ENCODE measurements at places on chromosomes 7 and 10.
A peak's percentile ranks its signal among the peaks of the same experiment; 100 is the strongest.

- no peak for DNase-seq
Observed at GRCh38 chr7:98357751-98358161, 43.1 kb downstream of the BAIAP2L1 start.

- no peak for DNase-seq
Observed at GRCh38 chr10:34734918-34735317, 80.2 kb downstream of the PARD3 start.

GRCh38 chr7:139857791-139858190, 28.7 kb downstream of the TBXAS1 start:
- no peak for DNase-seq

GRCh38 chr7:157339777-157340677, 3.2 kb downstream of the DNAJB6 start:
- DNase-seq = peak; percentile 46

GRCh38 chr10:127424594-127425264, 124.4 kb upstream of the NPS start:
- no peak for DNase-seq

GRCh38 chr10:78960316-78960800, 108.4 kb upstream of the ZMIZ1 start:
- peak; percentile 37 for DNase-seq

- no peak for DNase-seq
Observed at GRCh38 chr7:38020121-38020785, 99.8 kb downstream of the EPDR1 start.

- peak; percentile 39 for DNase-seq
Observed at GRCh38 chr10:1034758-1035157, 9.1 kb upstream of the IDI2 start.

GRCh38 chr10:9228771-9229170, 1174.3 kb downstream of the GATA3 start:
- DNase-seq = no peak

DNA sequence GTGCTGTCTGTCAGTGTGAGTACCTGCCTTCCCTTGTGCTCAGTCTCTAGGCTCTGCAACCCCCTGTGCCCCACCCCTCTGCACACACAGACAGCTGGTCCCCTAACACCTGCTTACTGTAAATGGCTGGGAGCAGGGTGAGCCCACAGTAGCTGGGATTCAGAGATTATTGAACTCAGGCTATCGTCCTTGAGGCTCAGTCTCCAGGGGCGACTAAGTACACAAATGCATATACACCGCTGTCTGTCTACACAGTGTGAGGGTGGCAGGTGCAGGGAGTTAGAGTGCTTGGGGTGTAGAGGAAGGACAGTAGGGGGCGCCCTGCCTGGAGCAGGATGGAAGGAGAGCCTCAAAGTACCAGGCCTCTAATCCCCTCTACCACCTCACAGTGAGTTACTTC, 12.9 kb downstream of the UPP1 start:
- DNase-seq = no peak

GRCh38 chr10:79101560-79102497, 33.1 kb downstream of the ZMIZ1 start:
- DNase-seq = no peak

- peak; percentile 21 for DNase-seq
Observed at GRCh38 chr7:123747620-123748141, 1.1 kb downstream of the WASL start.

- DNase-seq = no peak
Observed at GRCh38 chr7:117010375-117011133, 57.3 kb downstream of the ST7 start.

GRCh38 chr7:48611993-48612392, 312.4 kb upstream of the CDC14C start:
- no peak for DNase-seq

- DNase-seq = no peak
Observed at GRCh38 chr7:155254018-155254417, 43.7 kb upstream of the INSIG1 start.

DNA sequence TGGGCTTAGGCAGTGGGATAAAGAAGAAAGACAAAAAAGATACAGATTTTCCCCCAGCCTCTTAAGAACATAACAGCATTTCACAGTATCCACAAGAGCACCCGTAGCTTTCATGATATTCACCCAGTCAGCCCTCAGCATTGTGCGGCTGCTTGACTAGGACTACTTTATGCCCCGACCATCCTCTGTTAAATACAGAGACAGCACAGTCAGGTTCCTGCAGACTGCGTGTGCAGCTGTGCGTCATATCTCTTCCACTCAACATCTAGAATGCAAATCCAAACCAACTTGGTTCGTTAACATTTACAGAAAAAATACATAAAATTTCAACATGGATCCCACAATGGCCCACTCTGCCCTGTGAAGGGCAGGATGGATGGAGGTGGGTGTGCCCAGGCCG, 33.8 kb downstream of the PIK3AP1 start:
- no peak for DNase-seq

GRCh38 chr7:41205600-41205999, 497.3 kb downstream of the INHBA start:
- no peak for DNase-seq

- no peak for DNase-seq
Observed at GRCh38 chr7:144670218-144670617, 165.6 kb downstream of the TPK1 start.

- DNase-seq = no peak
Observed at GRCh38 chr10:73205890-73206289, 38.0 kb downstream of the FAM149B1 start.

- DNase-seq = no peak
Observed at GRCh38 chr7:1696671-1697498, 26.8 kb downstream of the ELFN1 start.

DNA sequence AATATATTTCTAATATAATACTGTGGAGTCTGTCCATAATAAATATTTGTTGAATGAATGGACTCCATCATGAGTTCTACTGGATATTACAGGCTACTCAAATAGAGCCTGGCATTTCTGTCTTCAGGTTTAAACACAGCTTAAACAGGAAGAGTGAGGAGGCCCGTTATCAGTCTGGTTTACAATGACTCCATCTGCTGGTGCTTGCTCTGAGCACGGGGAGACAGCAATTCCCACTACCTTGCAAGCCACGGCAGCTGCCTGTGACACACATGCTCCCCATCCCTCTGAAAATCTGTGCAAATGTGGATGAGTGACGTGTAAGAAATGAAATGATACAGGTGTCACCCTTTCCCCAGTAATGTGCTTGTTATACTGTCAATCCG, 293.5 kb upstream of the IMMP2L start:
- no peak for DNase-seq

- DNase-seq = peak; percentile 51
Observed at GRCh38 chr10:11270135-11270857, 252.6 kb downstream of the CELF2 start.

DNA sequence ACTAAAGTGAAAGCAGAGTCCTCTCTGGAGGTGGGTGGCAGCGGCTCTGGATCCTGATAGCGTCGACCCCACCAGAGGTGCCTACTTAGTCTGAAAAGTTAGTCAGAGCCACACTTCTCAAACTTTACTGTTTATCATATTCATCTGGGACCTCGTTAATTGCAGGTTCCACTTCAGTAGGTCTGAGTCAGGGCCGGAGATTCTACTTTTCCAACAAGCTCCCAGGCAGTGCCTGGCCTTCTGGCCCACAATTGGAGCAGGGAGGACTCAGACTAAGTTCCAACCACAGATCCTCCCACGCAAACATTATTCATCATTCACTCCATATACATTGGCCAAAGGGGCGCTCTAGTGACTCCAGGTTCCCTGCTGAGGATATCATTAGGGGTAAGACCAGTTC, 78.1 kb downstream of the VSTM4 start:
- no peak for DNase-seq

GRCh38 chr10:126009650-126010049, 113.3 kb downstream of the FANK1 start:
- DNase-seq = no peak

DNA sequence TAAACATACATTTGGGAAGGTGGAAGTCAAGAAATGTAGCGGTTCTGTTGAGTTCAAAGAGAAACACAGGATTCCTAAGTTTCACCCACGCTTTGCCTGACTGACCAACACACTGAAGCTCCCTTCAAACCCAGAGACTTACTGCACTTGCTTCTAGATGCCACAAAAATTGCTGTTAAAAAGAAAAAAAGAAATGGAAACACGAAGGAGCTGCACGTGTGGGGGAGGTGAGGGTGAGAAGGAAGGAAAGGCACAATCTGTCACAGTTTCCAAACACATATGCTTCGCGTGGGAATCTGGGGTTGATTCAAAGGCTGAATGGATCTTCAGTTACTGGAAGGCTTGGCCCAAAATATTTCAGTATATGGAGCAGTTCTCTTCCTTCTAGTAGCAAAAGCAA, 495.6 kb downstream of the DNAJB6 start:
- DNase-seq = no peak

DNA sequence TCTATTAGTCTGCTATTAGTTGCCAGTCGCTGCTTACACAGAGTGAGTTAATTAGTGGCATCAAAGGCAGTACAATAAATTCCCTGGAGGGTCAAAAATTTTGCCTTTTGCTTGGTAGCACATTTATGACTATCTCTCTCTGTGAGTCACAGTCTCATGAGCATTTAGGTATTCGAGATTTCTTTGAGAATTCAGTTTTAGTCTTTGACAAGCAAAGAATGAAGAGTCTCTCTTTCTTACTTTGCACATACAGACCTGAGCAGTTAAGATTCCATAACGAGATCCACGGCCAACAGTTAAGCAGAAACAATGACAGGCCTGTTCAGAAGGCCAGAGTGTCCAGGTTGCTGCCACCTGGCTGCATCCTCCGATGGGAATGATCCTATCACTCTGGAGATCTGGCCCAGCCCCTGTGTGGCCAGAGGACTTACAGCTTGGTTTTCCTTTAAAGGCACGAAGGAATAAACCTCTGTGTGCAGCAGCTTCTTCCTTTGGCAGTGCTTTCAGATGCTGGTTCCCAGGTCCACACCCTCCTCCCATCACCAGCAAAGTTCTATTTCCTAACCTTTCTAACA, 80.6 kb downstream of the GLI3 start:
- no peak for DNase-seq

- DNase-seq = no peak
Observed at GRCh38 chr7:88090671-88091070, 129.2 kb downstream of the SRI start.

DNA sequence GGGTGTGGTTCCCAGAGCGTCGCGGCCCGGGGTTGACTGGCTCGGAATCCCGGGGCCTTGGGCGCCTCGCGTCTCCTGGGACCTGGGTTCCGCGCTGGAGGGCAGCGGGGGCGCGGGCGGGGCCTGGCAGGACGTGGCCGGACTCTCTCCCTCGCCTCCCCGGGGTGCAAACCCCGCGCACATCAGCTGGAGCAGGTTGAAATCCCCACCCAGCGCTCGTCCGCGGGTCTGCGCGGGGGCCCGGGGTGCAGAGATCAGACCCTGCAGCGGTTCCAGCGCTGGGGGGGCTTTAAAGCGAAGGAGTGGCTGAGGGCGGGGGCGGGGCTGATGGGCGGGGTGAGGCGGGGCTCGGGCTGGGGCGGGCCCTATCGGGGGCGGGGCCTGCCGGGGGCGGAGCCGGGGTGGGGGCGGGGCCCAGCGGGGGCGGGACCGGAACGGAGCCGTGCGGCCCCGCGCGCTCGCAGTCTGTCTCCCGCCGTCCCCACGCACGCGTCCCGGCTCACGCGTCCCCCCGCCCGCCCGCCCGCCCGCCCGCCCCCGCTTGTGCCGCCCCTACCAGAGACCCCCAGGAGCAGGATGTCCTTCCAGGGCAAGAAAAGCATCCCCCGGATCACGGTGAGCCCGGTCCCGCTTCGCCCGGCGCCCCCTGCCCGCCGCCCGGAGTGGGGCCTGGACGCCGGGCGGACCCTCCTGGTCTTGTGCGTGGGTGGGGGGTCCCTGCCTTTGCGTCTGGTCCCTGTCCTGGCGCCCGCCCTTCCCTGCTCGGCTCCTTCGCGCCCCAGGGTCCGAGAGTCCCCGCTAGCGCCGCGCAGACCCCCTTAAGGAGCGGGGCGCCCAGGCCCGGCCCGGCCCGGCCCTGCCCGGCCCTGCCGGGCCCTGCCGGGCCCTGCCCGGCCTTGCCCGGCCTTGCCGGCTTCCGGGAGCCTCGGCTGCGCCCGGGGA, at the start of gene DPYSL4:
Gene DPYSL4 (plus strand): TSS at position 461 of the 942 bp plus-strand sequence. CDS start 116 bp downstream, at position 577.
- DNase-seq = peak; percentile 59

- no peak for DNase-seq
Observed at GRCh38 chr7:78172267-78172757, 373.7 kb downstream of the PHTF2 start.

- no peak for DNase-seq
Observed at GRCh38 chr10:119644205-119644814, 6.9 kb upstream of the BAG3 start.

DNA sequence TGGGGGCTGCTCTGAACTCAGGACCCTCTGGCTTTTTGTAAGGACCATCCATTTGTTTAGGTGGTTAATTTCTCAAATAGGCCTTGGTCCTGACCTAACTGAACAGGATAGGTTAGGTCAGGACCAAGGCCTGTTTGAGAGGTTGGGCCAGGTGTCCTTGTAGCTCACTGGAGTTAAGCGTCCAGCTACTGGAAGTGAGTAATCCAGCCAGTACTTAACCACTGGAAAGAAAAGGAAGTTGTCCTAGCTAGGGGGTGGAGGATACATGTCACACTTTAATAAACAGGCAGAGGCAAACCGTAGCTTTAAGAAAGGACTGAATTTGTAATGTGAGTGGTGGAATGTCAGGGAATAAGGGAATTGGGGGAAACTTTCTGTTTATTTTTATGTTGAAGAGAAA, 96.0 kb downstream of the GPR85 start:
- DNase-seq = no peak

DNA sequence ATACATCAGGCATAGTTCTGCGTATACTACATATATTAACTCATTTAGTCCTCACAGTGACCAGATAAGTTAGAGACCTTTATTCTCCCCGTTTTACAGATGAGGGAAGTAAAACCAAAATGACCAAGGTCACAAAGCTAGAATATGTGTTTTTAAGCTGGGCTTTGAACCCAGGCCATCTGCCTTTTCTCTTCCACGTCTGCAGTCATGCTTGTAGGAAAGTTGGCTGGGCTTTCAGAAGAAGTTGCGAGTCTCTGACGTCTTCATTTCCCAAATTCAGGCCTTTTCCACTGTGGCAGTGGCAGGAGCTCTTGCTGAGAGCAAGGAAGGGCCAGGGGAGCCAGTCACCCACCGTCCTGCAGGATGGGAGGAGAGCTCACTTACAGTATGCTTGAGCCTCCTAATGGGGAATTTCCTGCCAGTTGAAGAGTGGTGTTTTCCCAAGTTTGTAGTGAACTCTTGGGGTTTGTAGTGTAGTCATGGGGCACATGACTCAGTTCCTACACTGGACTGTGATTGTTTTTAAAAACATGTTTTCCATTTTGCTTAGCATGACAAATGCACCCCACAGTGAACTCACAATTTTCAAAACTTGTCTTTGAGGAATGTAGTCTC, 34.2 kb downstream of the CYP17A1 start:
- DNase-seq = no peak

- no peak for DNase-seq
Observed at GRCh38 chr10:82089327-82089726, 214.3 kb downstream of the NRG3 start.

DNA sequence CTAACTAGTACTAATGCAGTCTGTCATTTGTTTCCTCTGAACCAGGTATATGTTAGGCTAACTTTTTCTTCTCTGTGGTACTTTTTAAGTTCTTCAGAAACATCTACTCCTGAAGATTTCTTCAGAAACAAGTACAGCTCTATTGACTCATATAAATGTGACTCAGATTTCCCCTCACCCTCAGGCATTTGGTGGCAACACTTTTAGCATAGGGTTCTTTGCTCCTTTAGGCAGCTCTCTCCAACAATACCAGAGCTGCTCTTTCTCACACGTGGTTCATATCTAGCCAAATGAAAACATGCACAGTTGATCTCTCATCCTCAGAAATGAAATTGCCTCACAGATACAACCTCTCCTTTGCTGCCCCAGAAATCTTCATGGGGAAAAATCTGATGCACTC, 939.8 kb downstream of the SORCS1 start:
- no peak for DNase-seq

All from anterior cingulate cortex (tissue), 58 donors.